T-helper 17 cell (primary cell): ENCODE measurements at places on chromosomes 5 and 9.

DNA sequence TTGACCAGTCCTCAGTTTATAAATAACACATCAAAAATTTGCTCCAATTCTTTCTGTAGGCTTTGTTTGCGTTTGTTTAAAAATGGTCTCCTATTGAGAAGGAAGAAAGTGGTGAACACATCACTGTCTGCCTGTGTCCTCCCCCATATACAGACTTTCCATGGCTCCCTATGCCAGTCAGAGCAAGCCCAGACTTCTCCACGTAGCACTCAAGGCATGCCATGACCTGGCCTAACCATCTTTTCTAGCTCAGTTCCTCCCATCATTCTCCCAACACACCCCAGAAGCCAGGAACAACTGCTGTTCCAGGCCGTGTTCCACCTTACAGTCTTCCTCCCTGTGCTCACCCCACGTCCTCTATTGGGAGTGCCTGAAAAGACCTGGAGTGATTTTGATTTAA, 129.6 kb upstream of the ZNF618 start:
- DNase-seq = no peak
- H3K4me3 ChIP-seq = no peak overlapping the region
- peaks cover 6% of the 10 kb centered on the region for H3K27me3 ChIP-seq
- peaks cover 5% of the 10 kb centered on the region for H3K36me3 ChIP-seq

GRCh38 chr5:138850865-138851435, 24.2 kb downstream of the LRRTM2 start:
- H3K4me3 ChIP-seq = no peak overlapping the region

- no peaks in the 10 kb centered on the region for H3K27me3 ChIP-seq
- no peak for DNase-seq
Observed at GRCh38 chr9:89277043-89277442, 34.0 kb upstream of the CKS2 start.

DNA sequence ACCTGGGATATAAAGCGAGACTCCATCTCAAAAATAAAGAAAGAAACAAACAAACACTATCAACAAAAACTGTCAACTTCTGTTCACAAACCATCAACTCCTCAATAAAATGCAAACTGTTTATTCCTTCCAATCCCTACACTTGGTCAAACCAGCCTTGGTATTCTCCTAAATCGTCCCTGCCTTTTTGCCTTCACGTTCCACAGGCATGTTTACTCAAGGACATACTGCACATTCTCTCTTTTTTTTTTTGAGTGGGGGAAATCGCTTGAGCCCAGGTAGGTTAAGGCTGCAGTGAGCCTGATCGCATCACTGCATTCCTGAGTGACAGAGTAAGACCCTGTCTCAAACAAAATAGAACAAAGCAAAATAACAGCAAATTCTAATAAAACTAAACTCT, 13.0 kb downstream of the UBAP2 start:
- peaks cover 18% of the 10 kb centered on the region for H3K4me1 ChIP-seq
- peaks cover 3% of the 10 kb centered on the region for H3K36me3 ChIP-seq
- H3K27ac ChIP-seq = peak overlapping the region; percentile 69
- H3K27me3 ChIP-seq = no peaks in the 10 kb centered on the region
- H3K4me3 ChIP-seq = no peak overlapping the region
- no peak for DNase-seq

DNA sequence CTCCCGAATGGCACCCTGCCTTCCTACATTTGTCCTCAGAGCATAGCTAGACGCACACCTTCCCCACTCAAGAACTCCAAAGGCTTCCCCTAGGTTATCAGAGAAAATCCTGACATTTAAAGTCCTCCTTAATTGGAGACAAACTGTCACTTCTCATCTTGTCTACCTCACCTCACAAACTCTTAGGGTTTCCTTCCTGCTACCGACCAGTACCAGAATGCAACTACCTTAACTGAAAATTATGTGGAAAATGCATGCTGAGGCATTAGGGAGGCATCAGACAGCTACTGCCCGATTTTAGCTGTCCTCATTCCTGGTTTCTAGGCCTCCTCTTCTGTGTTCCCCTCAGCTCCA, 17.9 kb upstream of the TNIP1 start:
- peaks cover 44% of the 10 kb centered on the region for H3K4me1 ChIP-seq
- H3K4me3 ChIP-seq = peak overlapping the region; percentile 71
- H3K27me3 ChIP-seq = no peaks in the 10 kb centered on the region
- H3K36me3 ChIP-seq = peaks cover 4% of the 10 kb centered on the region

GRCh38 chr5:170892196-170892595, 30.4 kb downstream of the RANBP17 start:
- DNase-seq = no peak
- peaks cover 15% of the 10 kb centered on the region for H3K27me3 ChIP-seq
- no peak overlapping the region for H3K4me3 ChIP-seq
- no peaks in the 10 kb centered on the region for H3K36me3 ChIP-seq

- no peaks in the 10 kb centered on the region for H3K36me3 ChIP-seq
- no peaks in the 10 kb centered on the region for H3K4me1 ChIP-seq
- peaks cover 20% of the 10 kb centered on the region for H3K27me3 ChIP-seq
- DNase-seq = no peak
Observed at GRCh38 chr5:77867194-77867691, 91.1 kb upstream of the TBCA start.

DNA sequence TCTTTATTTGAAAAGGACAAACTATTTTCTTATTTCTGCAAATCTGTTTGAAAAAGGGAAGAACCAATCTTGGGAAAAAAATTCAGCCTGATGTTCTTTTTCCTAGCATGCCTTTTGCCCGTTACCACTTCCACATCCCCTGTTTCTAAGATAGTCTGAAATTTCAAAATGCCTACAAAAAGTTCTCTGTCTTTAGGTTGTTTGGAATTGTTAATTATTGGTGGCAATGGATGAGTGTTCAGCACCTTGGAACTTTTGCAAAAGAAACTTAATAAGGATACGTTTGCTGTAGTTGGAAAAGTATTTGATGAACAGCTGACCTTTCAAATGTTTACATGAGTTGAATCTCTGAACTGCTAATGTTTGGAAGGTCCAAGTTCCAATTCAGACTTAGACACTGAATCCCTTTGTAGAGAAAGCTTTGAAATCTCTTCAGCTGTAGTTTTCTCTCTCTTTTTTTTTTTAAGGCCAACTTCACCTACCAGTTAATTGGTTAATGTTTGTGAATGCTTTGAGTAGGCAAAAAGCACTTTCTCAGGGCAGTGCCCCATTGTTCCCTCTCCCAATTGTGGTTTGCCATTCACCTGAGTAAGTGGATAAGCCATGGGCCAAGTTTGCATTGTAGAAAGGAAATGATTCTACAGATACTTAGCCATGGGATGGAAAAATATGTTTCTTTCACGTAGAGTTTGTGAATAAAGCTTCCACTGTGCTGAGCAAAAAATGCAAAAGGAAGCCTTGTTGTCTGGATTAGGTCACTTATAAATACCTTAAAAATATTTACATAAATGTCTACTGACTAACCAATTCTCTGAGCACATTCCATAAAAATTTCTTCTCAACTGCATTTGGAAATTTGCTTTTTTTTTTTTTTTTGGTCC, 156.4 kb upstream of the ELL2 start:
- DNase-seq = no peak
- H3K27me3 ChIP-seq = peaks cover 6% of the 10 kb centered on the region
- H3K27ac ChIP-seq = no peak overlapping the region
- H3K36me3 ChIP-seq = peaks cover 2% of the 10 kb centered on the region

DNA sequence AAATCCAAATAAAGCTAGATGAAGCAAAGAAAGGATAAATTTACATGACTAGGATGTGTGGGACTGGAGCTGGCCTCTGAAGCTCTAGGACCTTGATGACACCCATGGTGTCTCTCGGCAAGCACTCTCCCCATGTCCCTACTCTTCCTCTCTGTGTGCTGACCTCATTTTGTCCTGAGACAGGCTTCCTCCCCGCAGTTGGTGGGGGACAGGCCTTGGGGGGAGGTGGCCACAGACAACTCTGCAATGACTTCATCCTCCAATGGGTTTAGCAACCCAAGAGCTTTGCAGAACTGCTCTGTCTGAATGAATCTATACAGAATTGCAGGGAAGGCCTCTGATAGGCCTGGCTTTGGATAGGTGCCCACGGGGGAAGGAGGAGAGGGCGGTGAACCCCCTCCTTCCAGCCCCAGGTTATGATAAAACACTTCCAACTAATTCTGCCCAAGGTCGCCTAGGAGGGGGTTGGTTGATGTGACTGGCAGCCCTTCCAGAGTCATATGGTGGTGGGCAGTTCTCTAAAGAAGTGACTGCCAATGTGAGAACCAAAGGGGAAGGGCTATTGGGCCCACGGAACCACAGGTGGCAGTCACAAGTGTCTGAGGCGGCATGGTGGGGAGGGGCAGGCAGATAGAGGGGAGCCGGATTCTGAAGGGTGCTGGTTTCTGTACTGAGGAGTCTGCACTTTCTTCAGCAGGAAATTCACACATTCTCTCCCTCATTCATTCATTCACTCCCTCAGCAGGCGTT, 6.0 kb downstream of the SLC6A7 start:
- H3K27ac ChIP-seq = no peak overlapping the region
- no peak overlapping the region for H3K4me3 ChIP-seq
- H3K27me3 ChIP-seq = peaks cover 57% of the 10 kb centered on the region
- H3K4me1 ChIP-seq = no peaks in the 10 kb centered on the region
- no peak for DNase-seq

DNA sequence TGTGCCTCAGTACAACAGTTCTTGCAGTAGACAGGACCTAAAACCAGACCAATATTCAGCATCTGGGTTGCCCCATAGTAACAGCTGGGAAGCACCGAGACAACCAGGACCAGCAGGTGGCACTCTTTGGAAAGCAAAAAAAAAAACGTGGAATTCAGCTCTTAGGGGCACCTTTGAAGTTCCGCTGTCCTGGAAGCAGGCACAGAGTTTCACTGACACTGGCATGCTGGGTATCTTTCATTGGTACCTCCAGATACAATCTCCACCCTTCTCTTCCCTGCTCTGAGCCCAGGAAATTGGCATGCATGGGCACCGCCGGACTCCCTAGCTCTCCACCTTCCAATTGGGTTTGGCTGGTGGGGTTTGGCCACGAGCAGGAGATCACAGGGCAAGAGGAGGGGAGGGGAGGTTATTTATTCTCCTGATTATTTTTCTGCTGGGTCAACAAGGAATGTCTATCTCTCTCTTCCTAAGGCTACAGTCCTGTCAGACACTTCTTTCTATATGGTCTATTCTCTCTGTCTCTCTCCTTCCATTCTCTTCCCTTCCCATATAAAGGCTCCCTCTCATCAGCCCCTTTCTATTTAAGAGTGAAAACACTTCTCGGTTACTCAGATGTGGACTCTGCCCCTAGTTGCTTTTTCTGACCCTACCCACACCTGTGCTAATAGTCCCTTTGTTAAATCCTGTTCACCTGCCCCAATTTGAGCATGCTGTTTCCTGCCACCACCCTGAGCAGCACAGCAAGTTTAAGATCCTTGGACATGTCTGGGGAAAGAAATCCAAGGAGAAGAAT, 1.9 kb upstream of the IDNK start:
- no peaks in the 10 kb centered on the region for H3K36me3 ChIP-seq
- H3K27me3 ChIP-seq = no peaks in the 10 kb centered on the region

DNA sequence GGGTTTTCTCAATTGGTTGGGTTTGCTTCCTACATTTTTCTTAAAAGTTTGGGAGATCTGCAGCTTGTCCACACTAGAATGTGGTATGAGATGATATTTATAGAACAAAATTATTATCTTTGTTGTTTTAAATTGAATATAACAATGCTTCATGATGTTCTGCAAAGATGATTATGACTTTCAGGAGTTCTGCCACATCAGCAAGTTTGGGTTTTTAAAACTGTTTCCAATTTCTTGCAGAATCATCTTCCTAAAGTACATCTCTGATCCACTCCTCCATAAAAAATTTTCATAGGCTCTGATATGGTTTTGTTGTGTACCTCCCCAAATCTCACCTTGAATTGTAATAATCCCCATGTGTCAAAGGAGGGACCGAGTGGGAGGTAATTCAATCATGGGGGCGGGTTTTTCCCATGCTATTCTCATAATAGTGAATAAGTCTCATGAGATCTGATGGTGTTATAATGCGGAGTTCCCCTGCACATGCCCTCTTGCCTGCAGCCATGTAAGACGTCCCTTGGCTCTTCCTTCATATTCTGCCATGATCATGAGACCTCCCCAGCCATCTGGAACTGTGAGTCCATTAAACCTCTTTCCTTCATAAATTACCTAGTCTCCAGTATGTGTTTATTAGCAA, 119.1 kb upstream of the PTGER4 start:
- no peak overlapping the region for H3K4me3 ChIP-seq
- H3K36me3 ChIP-seq = peaks cover 2% of the 10 kb centered on the region
- H3K4me1 ChIP-seq = peaks cover 5% of the 10 kb centered on the region
- no peaks in the 10 kb centered on the region for H3K27me3 ChIP-seq

- peaks cover 7% of the 10 kb centered on the region for H3K27me3 ChIP-seq
- no peak for DNase-seq
- H3K36me3 ChIP-seq = peaks cover 3% of the 10 kb centered on the region
- peaks cover 5% of the 10 kb centered on the region for H3K4me1 ChIP-seq
- H3K4me3 ChIP-seq = no peak overlapping the region
Observed at GRCh38 chr5:75612226-75612569, 945 bp downstream of the ANKDD1B start.

- no peaks in the 10 kb centered on the region for H3K36me3 ChIP-seq
- peaks cover 43% of the 10 kb centered on the region for H3K4me1 ChIP-seq
- H3K27ac ChIP-seq = peak overlapping the region; percentile 65
Observed at GRCh38 chr5:35903631-35904203, 34.7 kb downstream of the CAPSL start.

DNA sequence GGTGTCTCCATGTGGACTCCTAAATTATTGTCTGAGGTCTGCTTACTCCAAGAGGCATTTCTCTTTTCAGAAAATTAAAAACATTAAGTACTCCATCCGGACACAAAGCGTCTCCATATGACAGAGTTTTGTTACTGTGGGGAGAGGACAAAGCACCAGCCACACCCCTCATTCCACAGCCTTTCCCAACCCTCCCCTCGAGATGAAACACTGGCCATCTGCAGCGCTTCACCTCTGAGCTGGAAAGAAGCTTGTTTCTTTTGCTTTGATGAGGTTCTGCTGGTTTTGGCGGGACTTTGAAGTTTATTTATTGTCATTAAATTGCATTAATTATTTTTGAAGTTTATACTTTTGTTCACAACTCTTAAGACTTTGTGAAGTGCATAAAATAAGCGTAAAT, 27.6 kb upstream of the NKD2 start:
- H3K27ac ChIP-seq = no peak overlapping the region
- peaks cover 32% of the 10 kb centered on the region for H3K27me3 ChIP-seq
- H3K4me1 ChIP-seq = peaks cover 6% of the 10 kb centered on the region
- H3K4me3 ChIP-seq = no peak overlapping the region
- peaks cover 2% of the 10 kb centered on the region for H3K36me3 ChIP-seq
- DNase-seq = no peak

DNA sequence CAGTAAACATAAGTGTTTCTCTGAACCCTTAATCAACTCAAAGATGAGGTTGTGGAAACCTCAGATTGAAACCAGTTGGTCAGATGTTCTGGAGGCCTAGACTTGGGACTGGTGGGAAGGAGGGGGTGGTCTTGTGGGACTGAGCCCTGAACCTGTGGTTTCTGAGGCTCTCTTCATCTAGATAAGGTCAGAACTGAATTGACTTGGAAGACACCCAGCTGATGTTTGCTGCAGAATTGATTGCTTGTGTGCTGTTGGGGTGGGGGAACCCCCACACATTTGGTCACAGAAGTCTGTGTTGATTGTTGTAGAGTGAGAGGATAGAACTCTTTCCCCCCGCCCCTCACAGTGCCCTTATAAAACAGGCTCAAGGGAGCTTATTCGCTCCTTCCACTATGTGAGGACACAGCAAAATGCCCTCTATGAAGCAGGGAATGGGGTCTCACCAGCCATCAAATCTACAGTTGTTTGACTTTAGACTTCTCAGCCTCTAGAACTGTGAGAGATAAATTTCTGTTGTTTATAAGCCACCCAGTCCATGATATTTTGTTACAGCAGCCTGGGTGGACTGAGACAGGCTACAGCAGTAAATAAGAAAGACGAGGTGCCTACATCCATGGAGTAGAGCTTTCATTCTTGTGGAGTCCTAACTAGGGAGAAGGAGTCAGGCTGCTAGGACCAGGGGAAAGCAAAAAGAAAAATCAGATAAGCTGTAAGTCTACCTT, 25.7 kb upstream of the UGCG start:
- DNase-seq = no peak
- H3K27me3 ChIP-seq = no peaks in the 10 kb centered on the region
- peaks cover 3% of the 10 kb centered on the region for H3K36me3 ChIP-seq
- H3K27ac ChIP-seq = no peak overlapping the region
- no peak overlapping the region for H3K4me3 ChIP-seq
